ENCODE measurements at places on chromosomes 3 and 15.

GRCh38 chr3:123083383-123084124, 16.7 kb downstream of the PDIA5 start:
- DNase-seq = no peak

DNA sequence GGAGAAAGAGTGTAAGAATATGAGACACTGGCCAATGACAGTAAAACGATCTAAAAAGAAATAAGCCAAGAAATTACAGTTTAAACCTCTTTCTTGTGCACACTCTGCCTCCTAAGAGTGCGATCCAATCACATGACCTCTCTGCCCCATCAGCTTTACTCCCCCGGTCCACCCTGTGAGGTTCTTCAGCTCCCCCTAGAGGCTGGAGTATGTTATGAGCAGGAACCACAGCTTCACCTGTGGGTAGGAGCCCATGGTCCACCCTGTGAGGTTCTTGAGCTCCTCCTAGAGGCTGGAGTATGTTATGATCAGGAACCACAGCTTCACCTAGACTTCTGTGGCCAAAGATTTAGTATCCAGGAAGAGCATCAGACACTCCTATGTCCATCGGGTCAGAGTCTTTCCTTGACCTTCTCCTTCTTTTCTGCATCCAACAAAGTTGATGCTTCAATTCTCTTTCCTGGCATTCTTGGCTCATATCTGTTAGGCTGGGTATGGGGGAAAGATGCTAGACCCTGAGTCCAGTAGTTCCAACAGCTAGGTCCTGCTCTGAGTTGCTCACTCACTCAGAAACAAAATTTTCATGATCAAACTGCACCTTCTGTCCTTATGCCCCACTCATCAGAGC, 164.0 kb downstream of the MINAR1 start:
- DNase-seq = no peak

GRCh38 chr3:143119009-143119914, at the start of gene CHST2:
Gene CHST2 (plus strand): TSS chr3:143119771. CDS start chr3:143120817, 1,046 bp downstream.
- DNase-seq = peak; percentile 53

DNA sequence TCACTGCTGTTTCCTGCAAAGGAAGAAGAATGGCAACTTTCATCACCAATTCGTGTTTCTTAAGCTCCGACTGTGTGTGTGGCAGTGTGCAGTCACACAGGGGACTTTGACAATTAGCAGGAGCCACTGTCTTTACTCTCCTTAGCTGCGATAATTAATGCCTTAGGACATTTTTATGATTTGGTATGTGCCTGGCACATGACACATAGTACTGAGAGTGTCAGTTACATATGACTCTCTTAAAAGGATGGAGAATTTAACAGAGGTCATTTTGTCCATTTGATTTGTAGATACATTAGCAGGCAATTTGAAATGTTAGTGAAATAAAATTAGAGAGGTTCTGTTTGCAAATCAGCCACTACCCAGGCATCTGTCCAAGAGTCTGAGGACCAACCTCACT, 128.9 kb upstream of the VEPH1 start:
- no peak for DNase-seq

DNA sequence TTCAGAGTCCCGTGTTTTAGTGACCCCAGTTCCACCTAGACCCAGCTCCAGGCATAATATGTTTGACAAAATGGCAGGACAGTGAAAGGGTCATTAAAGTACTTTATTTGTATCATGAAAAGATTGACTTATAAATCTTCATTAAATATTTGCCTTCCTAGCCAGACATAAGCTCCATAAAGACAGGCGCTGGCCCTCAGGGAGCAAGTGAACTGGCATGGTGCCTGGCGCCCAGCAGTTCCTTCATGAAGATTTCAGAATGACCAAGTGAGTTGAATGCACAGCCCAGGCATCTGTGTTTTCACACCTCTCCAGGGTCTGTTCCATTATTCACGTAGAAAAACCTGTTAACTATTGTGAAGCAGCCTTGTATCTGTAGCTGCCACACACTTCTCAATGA, 166.2 kb downstream of the GAP43 start:
- no peak for DNase-seq

- DNase-seq = no peak
Measured at GRCh38 chr15:92098869-92099268, 245.4 kb downstream of the SLCO3A1 start.

- DNase-seq = no peak
Measured at GRCh38 chr3:128945041-128945877, 48.6 kb downstream of the CFAP92 start.

All from activated CD4-positive, CD25-positive, alpha-beta regulatory T cell (primary cell).